Right ventricle myocardium superior (tissue), 1 donor: ENCODE measurements at places on chromosomes 3 and 15. TPM values are rescaled to one million over a fixed set of nuclear protein-coding genes. Genes with fewer than 3 reads are reported as not detected.
A peak's percentile ranks its signal among the peaks of the same experiment; 100 is the strongest.

Gene SYNPR
- total RNA-seq = not detected

Gene COL6A6
- total RNA-seq = 1.7 TPM

Gene IQCF2
- total RNA-seq = not detected

Gene CASR
- total RNA-seq = not detected

Gene PRR20G
- not detected for total RNA-seq

Gene OR5K4
- not detected for total RNA-seq

Gene CYP11A1
- total RNA-seq = 0.51 TPM

Gene NBEAL2
- 11.7 TPM for total RNA-seq

Gene ADAMTS17
- total RNA-seq = 1.7 TPM

Gene MCF2L2
- total RNA-seq = 0.51 TPM

DNA sequence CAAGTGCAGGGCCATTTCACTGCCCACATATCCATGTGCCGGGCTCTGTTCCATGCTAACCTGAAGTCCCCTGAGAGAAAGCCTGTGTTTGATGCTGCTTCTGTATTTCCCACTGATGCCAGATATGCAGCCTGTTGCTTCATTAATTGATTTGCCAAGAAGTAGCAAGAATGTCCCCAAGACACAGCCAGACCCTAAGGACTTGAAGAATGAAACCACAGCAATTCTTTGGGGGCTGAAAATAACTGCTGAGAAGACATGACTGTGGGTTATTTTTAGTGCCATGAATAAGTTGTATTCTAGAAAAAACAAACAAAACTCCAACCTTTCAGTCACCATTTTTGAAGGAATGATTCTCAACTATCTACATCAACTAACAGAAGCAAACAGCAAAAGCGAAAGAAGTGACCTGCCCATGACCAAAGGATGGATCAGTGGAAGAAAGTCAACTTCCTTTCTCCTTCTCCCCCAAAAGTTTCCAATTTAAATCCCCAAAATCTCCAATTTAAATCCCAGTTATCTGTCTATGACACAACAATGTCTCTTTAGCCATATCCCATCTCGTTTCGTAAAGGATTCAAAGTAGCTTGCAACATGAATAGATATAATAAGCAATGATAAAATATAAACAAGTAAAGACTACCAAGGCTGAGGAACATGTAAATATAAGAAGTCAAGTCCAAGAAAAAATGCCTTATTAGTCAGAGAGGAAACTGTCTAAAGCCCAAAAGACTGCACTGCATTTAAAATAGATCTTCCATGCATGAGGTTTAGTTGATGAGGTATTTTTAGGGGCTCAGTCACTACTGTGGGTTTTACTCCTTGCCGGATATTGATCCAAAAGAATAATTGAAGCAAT, 226.8 kb downstream of the DTWD1 start:
- no peak for DNase-seq

GRCh38 chr15:66110864-66111263, 142.7 kb downstream of the MEGF11 start:
- no peak for DNase-seq

DNA sequence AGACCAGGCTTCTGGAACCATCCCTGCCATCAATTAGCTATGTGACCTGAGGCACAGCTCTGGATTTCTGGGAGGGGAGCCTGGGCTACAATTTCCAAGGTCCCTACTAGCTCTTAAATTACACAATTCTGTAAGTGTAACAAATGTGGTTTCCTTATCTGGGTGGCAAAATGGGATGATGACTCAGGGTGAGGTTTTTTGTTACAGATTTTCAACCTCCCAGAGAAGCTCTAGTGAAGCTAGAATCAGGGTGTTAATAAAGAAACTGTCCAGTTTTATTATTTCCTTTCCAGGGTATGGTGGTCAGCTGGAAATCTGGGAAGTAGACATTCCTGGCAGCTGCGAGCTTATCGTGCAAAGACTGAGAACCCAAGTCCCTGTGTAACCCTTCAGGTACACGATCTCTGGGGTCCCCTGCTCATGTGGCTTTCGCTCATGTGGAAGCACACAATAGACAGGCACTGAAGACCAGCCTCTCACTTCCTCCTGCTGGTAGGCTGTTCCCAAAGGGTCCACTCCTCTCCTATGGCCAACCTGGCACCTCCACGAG, 7.3 kb downstream of the RAB27A start:
- no peak for DNase-seq

GRCh38 chr3:138849222-138849940, 14.7 kb upstream of the PIK3CB start:
- DNase-seq = no peak

GRCh38 chr3:109355625-109356441, 18.5 kb upstream of the DPPA4 start:
- no peak for DNase-seq

GRCh38 chr3:10309736-10310135, 11.2 kb downstream of the SEC13 start:
- no peak for DNase-seq

GRCh38 chr3:38566215-38566528, 70.0 kb downstream of the EXOG start:
- peak; percentile 29 for DNase-seq

GRCh38 chr3:176951586-176952292, 245.5 kb downstream of the TBL1XR1 start:
- no peak for DNase-seq

- no peak for DNase-seq
These were observed 151.2 kb upstream of the CDIN1 start for GRCh38 chr15:36428102-36428845.

DNA sequence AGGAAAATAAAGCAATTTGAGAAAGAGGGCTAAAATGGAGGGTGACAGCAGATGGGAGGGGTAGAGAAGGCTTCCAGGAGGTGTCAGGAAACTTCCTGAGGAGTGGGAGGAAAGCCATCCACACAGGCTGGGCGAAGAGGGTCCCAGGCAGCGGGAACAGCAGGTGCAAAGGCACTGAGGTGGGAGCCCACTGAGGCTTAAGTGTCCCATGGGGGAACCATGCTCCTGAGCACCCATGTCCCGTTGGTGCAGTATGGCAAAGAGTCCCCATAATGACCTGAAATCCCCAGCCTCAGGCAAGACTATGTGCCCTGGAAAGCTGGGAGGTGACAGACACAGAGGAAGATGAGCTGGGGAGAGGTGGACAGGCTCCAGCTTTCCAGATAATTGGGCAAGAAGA, 30.0 kb downstream of the CFAP100 start:
- no peak for DNase-seq
